ENCODE measurements at places on chromosomes 4 and X. TPM values are rescaled to one million over a fixed set of nuclear protein-coding genes. Genes with fewer than 3 reads are reported as not detected.

Gene ALB
- 0.47 TPM for total RNA-seq

Gene CD40LG
- 47.6 TPM for total RNA-seq

DNA sequence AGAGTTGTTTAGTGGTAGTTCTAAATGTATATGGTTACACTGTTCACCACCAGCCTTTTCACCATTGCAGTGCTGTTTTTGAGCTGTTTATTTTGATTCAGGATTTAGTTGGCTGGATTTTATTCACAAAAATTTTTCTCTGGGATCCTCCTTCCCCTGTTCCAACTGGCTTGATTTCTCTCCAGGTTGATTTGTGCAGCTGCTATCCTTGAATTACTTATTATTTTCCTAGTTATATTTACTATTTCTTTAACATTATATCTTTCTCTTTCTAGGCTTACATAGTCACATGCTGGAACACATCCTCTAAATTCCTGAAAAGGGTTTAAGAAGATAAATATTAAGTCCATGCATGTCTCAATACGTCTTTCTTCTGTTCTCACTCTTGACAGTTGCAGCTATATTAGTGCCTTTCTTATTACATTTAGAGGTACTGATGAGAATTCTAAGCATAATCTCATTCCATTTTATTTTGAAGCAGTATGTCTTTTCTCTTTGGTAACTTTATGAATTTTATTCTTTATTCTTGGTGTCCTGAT is 82.2 kb downstream of the SUPT20HL2 start:
- H3K36me3 ChIP-seq, result no peaks in the 10 kb centered on the region
- no peak for DNase-seq
- no peak overlapping the region for H3K27ac ChIP-seq
- H3K4me3 ChIP-seq, result no peak overlapping the region
- no peaks in the 10 kb centered on the region for H3K4me1 ChIP-seq
- H3K27me3 ChIP-seq, result no peaks in the 10 kb centered on the region

- peaks cover 2% of the 10 kb centered on the region for H3K27me3 ChIP-seq
- no peaks in the 10 kb centered on the region for H3K4me1 ChIP-seq
- no peak for DNase-seq
- no peak overlapping the region for H3K27ac ChIP-seq
- no peak overlapping the region for H3K4me3 ChIP-seq
These were observed 85.4 kb upstream of the DHX15 start for GRCh38 chr4:24669751-24670150.

DNA sequence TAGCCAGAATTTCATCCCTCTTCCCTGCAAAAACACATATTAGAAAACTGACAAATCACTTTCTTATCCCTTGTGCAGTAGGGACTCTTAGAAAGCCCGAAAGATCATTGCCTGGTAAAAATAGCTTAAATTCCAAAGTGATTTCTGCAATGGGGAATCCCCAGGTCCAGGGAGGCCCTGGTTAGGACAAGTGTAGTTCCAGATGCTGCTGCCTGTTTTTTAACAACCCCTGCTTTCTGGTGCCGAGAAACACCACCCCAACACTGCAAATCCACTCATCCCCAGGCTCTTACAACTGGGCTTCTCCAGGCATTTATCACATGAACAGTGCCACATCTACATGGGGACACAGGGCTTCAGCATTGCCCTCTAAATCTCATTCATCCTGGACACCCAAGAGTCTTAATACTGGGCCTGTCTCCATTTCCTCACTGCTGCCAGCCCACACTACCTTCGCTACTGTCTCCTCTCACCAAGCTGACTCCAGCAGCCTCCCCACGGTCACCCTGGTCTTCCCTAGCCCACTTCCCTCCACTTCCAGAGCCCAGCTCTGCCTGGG is 112.2 kb upstream of the PSAPL1 start:
- H3K27me3 ChIP-seq, result peaks cover 2% of the 10 kb centered on the region
- no peak overlapping the region for H3K27ac ChIP-seq
- H3K36me3 ChIP-seq, result no peaks in the 10 kb centered on the region
- H3K4me1 ChIP-seq, result no peaks in the 10 kb centered on the region
- DNase-seq, result no peak

- no peak overlapping the region for H3K4me3 ChIP-seq
- H3K27ac ChIP-seq, result no peak overlapping the region
- H3K36me3 ChIP-seq, result no peaks in the 10 kb centered on the region
- no peak for DNase-seq
- no peaks in the 10 kb centered on the region for H3K27me3 ChIP-seq
These were observed 28.6 kb downstream of the CXCL13 start for GRCh38 chr4:77634132-77634785.

GRCh38 chrX:5409106-5409505 is 819.6 kb downstream of the NLGN4X start:
- no peaks in the 10 kb centered on the region for H3K27me3 ChIP-seq
- no peak for DNase-seq
- no peak overlapping the region for H3K4me3 ChIP-seq
- no peak overlapping the region for H3K27ac ChIP-seq

All from CD4-positive, alpha-beta T cell (primary cell).